ENCODE measurements at places on chromosomes 2 and 18.

- DNase-seq = peak; percentile 65
Measured at GRCh38 chr2:96241900-96242611, 23.7 kb downstream of the TMEM127 start.

GRCh38 chr2:228527197-228527881, 345.9 kb upstream of the SPHKAP start:
- no peak for DNase-seq

- DNase-seq = no peak
Measured at GRCh38 chr2:175575346-175576258, 394.1 kb upstream of the ATP5MC3 start.

DNA sequence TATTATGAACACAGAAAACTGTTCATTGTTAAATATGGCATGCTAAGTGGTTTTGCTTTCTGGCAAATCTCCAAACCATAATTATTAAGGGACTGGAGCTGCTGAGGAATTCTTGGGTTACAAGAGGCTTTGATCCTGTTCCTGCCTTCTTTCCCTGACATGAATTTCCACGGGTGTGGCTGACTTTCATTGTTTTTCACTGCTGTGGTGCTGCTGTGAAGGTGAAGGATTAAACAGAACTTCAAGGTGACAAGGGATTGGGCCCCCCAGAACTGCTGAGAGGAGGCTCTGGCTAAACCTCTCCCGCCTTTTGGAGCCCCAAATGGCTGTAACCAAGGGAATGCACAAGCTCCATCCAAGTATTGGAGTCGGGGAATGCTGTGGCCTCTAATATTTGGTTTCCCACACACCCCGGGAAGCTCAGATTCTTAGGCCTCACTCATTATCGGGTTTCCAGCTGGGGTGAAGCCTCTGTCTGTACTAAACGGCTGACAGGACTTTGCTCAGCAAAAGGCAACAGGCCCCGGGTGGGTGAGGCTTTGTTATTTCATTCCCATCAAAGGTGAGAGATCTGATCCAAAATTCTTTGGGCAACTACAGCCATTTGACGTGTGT, 29.0 kb upstream of the ZFP36L2 start:
- no peak for DNase-seq

GRCh38 chr18:10822456-10822855, 296.6 kb downstream of the NAPG start:
- DNase-seq = no peak

GRCh38 chr2:5975401-5975800, 283.2 kb downstream of the SOX11 start:
- DNase-seq = no peak

GRCh38 chr2:73243884-73244570, 9.9 kb downstream of the CCT7 start:
- no peak for DNase-seq

DNA sequence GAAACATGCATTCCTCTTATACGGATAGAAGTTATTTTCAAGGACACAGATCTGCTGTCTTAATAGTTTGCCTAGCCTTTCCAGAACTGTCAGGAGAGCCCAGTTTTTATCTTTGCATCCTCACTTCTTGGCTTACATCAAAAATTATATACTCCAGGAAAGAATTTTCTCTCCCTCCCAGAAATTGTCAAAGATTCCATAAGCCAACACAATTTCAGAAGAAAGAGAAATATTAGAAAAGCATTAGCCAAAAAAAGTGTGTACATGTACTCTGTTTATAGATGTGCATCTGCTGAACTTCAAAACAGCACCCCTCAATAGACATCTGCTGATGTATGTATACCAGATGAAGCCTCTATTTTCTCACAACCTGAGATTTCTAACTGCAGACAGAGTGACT, 210.4 kb downstream of the METTL4 start:
- no peak for DNase-seq

DNA sequence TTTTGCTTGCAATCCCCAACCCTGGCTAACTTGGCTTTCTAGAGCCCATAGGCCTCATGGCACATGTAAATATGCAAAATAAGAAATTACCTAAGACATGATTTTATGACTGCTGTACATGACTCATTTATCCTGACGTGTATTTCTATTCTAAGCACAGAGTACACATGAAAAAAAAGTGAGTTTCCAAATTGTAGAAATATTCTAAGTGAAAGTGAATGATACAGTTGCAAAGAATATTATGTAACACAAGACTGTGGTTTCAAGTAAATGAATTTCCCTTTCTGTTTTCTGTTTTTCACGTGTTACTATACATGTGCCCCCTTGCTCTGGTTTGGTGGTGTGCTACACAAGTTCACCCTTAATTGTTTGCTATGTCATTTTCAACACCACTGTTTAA, 162.4 kb downstream of the LRP1B start:
- no peak for DNase-seq

DNA sequence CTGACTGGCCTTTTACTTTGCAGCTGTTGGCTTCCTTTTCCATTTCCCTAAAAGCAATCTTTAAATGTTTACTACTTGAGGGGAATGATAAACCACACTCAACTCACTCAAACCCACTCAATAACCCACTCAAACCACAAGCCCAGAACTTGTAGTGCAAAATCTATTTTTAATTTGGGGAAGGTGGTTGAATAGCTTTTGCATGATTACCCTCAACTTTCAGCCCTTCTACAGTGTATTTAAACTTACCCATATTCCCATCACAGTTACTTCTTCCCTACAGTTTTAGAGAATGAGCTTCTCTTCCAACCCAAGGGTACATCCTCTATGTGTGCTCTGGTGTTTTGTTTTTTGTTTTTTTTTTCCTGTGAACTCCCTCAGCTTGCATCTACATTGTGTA, 636.1 kb downstream of the TDRD15 start:
- DNase-seq = no peak

DNA sequence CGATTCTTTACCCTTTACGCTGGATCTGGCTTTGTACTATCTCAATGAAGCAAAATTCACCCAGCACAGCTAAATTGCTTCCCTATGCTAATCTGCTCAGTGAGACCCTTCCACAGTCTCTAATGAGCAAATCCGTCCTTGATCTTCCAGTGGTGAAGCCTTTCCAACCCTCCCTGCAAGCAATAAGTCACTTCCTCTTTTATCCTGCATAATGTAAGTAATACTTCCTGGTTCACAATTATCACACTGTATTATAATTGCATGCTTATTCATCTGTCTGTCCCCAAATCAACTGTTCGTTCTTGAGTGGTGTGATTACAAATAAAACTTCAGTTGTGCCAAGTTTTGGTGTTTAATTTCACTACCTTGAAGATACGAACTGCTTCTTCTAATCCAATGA, 404.0 kb downstream of the ADCYAP1 start:
- no peak for DNase-seq

Measured in GM12892 (cell line).